Globus pallidus (tissue), 1 donor: ENCODE measurements at places on chromosomes 7 and 10.

DNA sequence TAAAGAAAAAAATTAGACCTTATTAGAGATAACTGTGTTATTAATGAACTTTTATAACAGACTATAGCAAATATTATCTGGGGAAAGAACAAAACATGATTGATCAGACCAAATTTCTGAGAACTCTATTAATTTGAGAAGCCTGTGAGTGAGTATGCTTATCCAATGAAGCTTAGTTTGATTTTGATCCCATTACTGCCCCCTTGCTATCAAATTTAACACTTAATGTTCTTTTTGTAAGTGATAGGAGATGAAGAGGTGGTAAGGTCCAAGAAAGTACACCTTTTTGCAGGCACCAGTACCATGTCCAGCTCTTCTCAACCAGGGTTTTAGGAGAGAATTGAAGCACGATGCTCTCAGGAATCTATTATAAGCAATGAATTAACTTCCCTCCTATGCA lies 49.9 kb downstream of the ZNF365 start:
- DNase-seq: peak; percentile 16

DNA sequence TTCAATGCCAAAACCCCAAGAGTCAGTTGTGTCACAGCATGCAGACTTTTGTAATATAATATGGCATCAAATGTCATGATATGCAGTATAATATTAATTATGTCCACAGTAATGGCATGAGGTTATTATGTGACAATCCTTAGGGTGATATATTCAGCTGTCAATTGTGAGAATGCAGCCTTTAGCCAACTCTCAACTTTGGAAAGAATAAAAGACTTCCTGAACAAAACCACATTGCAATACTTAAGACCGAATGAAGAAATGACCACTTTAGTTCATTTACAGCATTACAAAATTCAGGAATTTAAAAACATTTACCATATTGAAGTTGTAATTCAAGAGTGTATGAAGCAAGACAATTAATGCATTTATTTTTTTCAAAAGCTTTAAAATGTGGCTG lies 45.4 kb downstream of the CPVL start:
- no peak for DNase-seq

- no peak for DNase-seq
These were observed 985.6 kb upstream of the LRRN3 start for GRCh38 chr7:110105307-110105706.

DNA sequence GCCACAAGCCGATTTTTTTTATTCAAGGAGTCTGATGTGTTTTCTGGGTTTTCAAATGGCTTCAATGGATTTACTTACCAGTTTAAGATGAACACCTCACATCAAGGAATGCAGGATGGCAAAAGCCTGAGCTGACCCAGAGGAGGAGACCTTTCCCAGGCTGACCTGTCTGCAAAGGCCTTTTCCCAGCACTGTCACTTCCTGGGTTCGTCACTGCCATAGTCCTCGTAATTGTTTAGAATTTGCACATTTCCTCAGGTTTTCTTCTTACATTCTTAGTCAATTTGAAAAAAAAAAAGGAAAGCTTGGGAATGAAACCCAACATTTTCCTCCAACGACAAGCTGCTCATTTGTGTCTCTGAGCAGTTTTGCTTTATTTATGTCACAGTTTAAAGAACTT lies 42.0 kb downstream of the PTER start:
- DNase-seq: no peak

DNA sequence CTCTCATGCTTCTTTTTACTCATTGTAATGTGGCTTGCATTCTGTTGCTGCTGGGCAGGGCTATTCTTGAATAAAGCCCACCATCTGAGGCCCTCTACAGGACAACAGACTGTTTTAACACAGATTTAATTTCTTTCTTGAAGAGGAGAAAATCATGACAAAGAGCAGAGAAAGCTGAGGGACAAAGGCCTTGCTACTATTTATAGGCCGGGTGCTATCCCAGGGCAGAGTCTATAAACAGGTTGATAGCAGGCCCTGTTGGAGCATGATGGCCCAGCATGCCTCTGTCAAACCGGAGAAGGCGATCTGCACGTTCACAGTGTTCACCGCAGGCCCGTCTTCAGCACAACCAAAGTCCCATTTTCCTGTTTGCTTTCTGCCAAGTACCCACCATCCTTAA lies 3.0 kb downstream of the VIPR2 start:
- DNase-seq: no peak

DNA sequence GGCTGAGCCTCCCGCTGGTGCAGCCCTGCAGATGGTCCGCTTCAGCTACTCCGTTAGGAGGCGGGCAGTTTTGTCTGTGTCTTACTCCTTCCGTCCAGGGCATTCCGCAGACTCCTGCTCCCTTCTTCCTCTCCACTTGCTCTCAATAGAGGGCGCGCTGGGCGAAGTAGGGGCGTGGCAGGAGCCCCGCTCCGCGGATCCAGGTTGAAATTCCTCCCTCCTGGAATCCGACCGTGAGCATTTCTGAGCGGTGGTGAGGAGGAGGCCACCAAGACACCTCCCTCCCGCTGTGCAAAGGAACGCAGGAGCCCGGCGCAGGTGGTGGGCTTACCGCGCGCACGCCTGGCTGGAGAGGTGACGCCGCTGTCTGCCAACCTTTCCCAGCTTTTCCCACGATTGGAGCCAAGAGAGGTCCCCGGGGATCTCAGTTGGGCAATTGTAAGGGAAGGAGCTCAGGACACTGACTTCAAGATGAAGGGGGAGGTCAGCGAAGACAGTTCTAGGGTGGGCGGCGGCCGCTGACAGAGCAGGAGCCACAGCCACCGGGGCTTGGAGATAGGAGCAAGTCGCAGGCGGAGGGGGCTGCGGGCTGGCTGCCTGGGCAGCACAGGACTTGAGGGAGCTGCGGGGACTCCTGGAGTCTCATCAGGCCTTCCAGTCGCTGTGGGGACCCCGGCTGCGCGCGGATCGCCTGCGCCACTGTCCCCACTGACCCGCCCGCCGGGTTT lies 1011.3 kb downstream of the XPNPEP1 start:
- DNase-seq: peak; percentile 29

GRCh38 chr7:49580000-49580399 lies 193.4 kb upstream of the VWC2 start:
- DNase-seq: no peak
